ENCODE measurements at places on chromosomes 7 and 10.
A peak's percentile ranks its signal among the peaks of the same experiment; 100 is the strongest.

DNA sequence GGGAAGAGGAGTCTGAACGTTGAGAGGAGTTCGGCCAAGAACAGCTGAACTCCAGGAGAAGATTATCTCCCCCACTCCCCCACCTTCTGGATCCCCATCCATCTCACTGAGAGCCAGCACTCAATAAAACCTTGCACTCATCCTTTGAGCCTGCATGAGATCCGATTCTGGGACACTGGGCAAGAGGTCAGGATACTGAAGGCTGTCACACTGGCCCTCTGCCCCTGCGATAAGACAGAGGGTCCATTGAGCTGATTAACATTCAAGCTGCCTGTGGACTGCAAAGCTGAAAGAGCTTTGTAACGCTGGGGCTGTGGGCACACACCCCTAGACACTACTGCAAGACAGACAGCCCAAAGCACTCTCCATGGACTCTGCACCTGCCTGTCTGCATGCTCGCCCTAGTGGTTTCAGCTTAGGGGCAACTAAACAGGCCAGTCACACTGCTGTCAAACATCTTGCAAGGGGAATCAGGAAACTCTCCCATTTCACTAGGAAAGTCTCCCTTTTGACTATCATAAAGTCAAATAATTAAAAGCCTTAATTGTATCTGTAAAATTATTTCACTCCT, 42.3 kb upstream of the CNTNAP2 start:
- no peak for DNase-seq

DNA sequence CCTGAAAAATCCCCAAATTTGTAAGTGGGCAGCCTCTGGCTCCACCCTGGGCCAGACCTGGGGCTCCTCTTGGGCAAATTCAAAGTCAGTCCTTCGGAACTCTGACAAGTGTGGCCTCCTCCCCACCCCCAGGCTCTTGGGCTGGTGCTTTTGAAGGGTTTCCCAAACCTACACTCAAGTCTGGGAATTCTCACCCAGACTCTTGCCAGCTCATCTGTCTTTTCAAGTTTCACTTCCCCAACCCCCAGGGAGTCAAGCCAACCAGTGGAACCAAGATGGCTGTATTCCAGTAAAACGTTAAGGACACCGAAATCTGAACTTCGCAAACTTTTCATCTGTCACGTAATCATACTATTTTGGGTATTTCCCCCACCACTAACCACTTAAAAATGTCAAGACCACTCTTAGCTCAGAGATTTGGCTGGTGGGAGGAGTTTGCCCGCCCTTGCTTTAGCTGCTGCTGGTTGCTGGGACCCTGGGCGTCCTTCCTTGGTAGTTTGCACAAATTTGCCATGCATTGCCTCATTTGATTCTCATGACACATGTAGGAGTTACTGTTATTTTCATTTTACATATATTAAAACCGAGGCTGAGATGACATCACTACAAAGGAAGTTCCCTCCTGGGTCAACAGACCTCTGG, 1.7 kb upstream of the MYO1G start:
- DNase-seq = peak; percentile 32

- peak; percentile 40 for DNase-seq
Measured at GRCh38 chr7:143003393-143004051, 23.4 kb downstream of the OR9A2 start.

DNA sequence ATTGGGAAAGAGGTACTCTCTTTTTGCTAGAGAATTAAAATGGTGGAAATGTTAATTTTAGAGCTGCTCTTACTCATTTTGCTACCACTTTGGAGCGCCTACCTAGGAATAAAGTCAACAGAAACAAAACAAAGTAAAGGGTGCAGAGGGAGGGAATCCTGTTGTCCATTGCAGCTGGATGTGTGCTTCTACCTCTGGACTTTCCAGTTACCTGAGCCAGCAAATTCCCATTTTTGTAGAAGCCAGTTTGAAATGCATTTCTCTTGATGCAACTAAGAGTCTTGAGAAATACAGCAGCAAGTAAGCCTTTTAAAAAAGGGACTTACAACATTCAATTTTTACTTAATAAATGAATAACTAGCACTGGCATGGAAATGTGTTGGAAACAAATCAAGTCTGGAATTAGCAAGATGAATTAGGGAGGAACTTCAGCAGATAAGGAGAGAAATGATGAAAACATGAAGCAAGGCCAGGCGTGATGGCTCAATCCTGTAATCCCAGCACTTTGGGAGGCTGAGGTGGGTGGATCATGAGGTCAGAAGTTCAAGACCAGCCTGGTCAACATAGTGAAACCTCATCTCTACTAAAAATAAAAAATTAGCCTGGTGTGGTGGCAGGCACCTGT, 113.5 kb upstream of the CTTNBP2 start:
- DNase-seq = no peak

- no peak for DNase-seq
Measured at GRCh38 chr10:83932245-83932644, 207.1 kb upstream of the GHITM start.

DNA sequence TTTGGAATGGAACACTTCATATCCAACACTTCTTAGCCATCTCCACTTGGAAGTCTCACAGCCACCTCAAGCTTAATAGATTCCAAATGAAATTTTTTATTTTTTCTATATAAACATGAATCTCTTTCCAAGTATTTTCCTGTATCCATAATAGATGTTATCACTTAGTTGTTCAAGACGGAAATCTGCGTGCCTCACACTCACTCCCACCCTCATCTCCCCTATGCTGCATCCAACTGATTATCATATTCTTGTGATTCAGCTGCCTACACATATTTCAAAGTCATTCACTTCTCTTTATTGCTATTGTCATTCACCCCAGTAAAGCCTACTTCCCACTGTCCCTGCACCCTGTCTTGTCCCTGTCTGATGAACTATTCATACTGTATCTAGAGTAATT, 70.2 kb upstream of the MKX start:
- no peak for DNase-seq

DNA sequence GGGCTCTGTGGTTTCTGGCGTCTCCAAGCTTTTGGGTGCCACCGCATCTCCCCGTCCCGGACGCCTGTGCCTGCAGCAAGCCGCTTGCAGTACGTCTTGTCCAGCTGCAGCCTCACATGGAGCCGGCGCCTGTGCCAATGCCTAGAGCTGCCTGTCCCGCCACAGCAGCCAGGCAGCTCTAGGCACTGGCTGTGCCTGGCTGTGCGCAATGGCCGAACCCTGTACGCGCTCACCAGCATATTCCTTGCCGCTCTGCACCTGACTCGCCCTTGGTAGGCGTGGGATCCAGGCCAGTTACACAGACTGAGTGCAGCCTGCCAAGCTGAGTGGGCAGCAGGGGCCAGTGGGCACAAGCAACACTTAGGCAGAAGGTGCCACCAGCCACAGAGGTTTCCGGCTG, 381.2 kb upstream of the SORCS1 start:
- DNase-seq = no peak

DNA sequence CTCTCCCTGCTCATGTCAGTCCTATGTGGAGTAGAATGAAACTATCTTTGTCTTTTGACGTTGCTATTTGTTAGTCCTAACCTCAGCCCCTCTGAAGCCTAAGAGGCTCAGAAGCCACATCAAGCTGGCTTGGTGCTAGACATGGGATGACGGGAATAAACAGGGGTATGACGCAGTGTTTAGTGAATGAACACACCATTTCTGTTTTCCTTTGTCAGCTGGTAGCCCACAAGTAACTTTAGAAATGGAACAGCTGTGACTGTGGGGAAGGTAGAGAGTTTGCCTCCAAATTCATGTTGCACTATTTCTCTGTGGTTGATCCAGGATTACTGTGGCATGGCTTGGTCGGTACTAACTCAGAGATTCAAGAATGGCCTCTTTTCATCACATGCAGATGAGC, 31.3 kb downstream of the COX15 start:
- DNase-seq = no peak

DNA sequence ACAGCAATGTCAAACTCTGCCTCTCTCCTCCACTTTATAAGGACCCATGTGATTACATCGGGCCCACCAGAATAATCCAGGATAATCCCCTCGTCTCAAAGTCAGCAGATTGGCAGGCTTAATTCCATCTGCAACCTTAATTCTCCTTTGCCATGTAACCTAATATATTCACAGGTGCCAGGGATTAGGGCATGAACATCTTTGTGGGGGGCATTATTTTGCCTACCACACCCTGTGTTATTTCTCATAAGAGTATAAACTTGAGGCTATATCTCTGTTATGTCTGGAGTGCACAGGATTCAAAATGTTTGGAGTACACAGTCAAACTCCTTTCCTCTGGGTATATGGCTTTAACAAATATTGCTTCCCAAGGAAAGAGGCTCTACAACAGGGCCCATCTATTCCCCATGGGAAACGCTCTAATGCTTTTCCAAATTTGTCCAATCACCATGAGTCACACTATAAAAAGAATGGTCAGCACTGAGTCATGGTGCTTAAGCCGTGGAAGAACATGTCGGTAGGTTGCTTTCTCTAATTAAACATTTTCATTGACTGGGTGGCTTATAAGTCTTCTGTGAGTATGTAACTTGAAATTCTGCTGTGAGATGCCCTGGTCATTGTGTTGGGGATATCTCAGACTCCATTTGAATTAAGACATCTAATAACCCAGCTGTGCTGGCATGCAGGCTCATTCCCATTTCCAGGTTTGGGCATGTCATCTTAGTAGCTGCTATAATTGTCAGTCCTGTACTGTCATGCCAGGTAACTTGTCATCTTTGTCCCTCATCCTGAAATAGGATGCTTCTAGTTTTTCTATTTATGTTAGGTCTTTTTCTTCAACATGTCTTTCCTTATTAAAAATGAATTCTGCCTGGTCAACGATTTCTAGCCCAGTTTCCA, 11.5 kb upstream of the AKR1B10 start:
- DNase-seq = peak; percentile 86

- DNase-seq = peak; percentile 1
Measured at GRCh38 chr7:11212816-11213215, 239.1 kb downstream of the PHF14 start.

GRCh38 chr10:33176688-33177087, 157.8 kb downstream of the NRP1 start:
- no peak for DNase-seq

GRCh38 chr10:114239117-114239993, at the start of gene VWA2:
Gene VWA2, plus strand, starts transcription at chr10:114239254. Its CDS starts 9,460 bp downstream, at chr10:114248714.
- DNase-seq = no peak

GRCh38 chr7:47945261-47946015, 2.8 kb downstream of the PKD1L1 start:
- peak; percentile 53 for DNase-seq

DNA sequence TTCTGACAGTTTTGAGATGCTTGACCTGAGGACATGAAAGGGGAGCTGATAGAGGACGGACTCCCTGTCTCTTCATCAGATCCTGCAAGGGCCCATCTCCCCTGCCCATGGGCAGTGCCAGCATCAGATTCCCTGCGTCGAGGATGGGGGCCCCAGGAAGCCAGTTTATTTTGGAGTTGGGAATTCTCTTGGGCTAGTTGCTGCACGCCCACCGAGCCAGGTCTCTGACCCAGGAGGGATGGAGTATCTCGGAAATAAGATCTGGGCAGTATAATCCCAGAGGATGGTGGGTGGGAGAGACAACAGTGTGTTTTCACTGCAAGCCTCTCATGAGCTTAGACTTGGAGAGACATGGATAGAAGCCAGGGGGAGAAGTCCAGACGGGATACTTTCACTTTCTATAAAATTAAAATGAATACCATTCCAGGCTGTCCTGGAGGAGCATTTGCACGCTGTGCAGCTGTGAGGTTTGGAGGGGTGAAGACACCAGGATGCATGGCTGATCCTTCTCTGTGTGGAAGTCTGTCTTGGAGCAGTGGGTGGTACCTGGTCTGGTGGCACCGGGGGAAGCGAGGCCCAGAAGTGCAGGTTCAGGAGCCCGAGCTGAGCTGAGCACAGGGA, 25.8 kb downstream of the DOCK1 start:
- DNase-seq = peak; percentile 40

GRCh38 chr7:83936056-83936708, 258.4 kb downstream of the SEMA3A start:
- DNase-seq = peak; percentile 64

DNA sequence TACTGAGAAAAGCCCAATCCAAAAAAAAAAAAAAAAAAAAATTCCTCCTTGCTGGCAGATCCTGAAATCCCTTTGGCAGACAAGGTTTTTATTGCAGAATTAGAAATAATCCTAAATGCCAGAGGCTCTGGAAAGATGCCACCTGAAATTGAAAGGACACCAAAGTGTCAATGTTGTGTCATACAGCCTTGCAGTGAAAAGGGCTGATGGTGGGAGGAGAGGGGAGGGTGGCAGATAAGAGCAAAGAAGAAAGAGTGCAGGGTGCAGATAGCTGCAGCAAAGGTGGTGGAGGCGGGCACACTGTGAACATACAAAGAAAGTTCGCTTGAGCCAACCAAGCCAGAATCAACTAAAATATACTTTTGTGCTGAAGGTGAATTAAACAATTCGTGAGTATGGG, 8.2 kb upstream of the OPTN start:
- DNase-seq = no peak

GRCh38 chr10:99966306-99966705, 43.4 kb downstream of the DNMBP start:
- peak; percentile 61 for DNase-seq

DNA sequence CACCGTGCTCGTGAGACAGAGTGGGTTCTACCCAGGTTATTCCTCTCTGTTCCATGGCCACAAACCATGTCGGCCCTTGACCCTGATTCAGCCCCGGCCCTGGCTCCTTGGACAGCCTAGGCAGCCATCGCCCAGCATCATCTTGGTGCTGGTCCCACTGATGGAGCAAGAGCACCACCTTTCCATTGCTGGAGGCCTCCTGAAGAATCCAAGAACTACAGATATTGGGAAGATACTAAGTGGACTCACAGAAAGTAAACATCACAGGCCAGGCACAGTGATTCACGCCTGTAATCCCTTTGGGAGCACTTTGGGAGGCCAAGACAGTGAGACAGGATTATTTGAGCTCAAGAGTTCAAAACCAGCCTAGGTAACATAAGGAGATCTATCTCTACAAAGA, 125.1 kb downstream of the NT5C2 start:
- DNase-seq = no peak

- peak; percentile 95 for DNase-seq
Measured at GRCh38 chr7:69374044-69374425, 224.2 kb upstream of the AUTS2 start.

DNA sequence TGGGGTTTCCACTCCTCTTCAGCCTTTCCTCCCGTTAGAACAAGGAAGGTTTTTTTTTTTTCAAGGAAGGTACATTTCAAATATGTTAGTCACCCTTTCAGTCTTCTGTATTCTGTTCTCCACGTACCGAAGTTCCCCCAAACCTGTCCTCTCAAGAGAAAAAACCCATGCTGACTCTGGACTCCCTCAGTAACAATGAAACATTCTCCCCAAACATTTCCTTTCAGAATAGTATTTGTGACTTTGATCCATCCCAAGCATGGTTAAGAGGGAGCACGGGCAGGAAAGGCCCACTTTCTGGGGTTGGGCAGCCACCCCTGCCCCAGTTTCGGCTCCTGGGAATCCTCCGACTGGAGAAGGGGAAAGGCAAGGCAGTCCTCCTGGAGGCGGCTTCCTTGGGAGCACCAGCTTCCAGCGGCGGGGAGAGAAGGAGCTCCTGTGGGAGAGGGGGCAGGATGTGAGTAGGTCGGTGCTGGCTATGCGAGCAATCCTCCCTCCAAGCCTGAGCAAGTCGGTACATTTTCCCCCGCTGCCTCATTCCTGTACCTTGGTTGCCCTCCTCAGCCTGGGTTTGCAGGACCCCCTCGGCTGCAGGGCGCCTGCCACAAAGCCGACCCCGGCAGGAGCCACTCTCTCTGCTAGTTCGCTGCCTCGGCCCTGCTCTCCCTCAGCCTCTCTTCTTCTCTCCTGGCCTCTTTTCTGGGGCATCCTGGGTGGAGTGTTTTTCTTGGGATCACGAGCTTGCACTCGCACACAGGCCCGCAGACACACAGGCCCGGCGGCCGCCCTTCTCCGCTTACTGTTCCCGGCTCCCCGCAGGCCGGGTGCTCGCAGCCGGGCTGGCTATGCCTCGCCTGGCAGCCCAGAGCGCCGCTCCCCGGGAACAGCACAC, 2.1 kb upstream of the HOXA1 start:
- no peak for DNase-seq
